ELR (cell line): ENCODE measurements at places on chromosomes 6 and 20.
A peak's percentile ranks its signal among the peaks of the same experiment; 100 is the strongest.

GRCh38 chr20:58472273-58473018 is 42.8 kb downstream of the APCDD1L start:
- no peak for DNase-seq

GRCh38 chr6:12911427-12911826 is 194.9 kb downstream of the PHACTR1 start:
- peak; percentile 63 for DNase-seq

GRCh38 chr6:73739096-73739495 is 43.1 kb downstream of the CD109 start:
- peak; percentile 77 for DNase-seq

- DNase-seq, result peak; percentile 83
These were observed 56.5 kb downstream of the QRSL1 start for GRCh38 chr6:106685833-106686232.

- DNase-seq, result no peak
These were observed 181.6 kb upstream of the AKAP12 start for GRCh38 chr6:151058021-151058733.

GRCh38 chr20:61764471-61765025 is 301.1 kb downstream of the TAF4 start:
- DNase-seq, result no peak

GRCh38 chr20:44241796-44242195 is 5.3 kb upstream of the GDAP1L1 start:
- DNase-seq, result no peak

DNA sequence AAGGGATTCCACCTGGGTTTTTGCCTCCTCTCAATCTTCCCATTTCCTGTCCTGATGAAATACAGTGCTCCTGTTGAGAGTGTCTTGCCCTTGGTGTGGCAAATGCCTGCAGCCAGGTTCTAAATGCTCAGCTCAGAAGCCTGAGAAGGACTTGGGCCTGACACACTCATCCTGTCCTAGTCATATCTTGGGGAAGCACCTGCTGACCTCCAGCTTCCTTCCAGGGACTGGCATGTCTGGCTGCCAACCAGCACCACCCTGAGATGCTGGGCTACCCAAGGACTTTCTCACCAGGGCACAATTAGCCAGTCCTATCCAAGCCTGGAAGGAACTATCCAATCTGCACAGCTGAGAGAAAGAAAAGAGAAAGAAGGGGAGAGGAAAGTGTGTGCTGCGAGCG is 43.4 kb downstream of the LRFN2 start:
- DNase-seq, result no peak

DNA sequence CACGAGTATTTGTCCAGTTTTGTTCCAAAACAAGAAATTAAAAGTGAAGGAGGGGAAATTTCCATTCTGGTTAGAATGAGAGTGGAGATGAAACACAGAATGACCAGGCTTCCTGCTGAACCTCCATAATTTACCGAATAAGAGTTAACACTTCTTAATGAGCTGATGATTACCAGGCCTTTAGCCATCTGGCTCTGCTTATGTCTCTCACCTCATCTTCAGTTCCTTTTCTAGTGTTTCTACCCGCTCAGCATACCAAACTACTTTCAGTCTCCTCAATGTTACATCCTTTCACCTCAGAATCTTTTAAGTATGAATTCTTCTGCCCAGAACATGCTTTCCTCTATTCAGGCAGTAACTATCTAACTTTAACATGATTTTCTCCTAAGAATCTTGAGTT is 209.0 kb upstream of the RSPO3 start:
- no peak for DNase-seq

- no peak for DNase-seq
These were observed 288.7 kb downstream of the KIF16B start for GRCh38 chr20:16284385-16285100.

DNA sequence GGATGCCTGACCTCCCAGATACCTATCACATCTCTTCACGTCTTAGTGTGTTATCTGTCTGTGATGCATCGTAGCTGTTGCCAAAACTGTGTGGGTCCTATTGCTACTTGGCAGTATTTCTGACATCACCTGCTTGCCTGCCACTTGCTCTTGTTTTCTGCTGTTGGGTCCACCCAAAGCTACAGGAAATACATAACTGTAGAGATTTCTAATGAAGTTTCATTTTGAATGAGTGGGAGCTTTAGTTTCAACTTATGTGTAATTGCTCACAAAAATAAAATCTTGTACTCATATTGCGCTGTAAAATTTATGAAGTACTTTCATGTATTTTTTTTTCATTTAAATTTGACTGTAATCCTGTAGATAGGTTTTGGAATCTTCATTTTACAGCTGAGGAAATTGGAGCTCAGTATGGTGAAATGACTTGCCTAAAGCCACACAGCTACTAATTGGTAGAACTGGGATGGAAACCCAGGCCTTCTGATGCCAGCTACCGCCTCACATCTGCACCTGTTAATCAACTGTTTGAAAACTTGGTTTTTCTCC is 113.6 kb upstream of the MAN1A1 start:
- DNase-seq, result no peak

GRCh38 chr20:3326779-3327521 is 80.5 kb downstream of the DNAAF9 start:
- no peak for DNase-seq

GRCh38 chr20:18831830-18832499 is 18.4 kb downstream of the SCP2D1 start:
- peak; percentile 51 for DNase-seq

DNA sequence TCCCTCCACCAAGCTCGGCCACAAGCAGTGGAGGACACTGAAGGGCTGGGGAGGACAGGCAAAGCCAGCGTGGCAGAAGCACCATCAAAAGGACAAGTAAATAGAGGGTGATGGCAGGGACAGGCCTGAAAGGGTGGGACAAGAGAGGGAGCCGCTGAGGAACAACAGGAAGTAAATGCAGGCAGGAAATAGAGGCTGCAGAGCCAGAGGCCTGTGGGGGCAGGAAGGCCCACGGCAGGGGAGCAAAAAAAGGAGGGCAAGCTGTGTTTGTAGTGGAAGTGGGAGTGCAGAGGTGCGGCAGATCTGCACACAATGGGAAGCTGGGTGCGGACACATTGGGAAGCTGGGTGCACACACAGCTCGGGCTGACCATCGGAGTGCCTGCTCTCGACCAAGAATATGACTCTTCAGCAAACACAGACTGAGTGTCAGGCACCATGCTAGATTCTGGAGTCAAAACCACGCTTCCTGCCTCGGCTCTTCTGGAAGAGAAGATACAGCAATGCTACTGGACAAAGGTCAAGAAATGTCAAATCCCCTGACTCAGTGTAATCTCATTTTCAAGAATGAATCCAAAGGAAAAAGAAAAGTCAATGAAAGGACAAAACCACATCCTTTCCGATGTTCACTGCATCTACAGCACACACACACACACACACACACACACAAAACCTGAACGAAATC is 40.4 kb upstream of the RAB22A start:
- DNase-seq, result peak; percentile 46

- DNase-seq, result no peak
These were observed 245.9 kb upstream of the HSF2 start for GRCh38 chr6:122153557-122153956.

GRCh38 chr20:57688864-57689263 is 21.0 kb downstream of the PMEPA1 start:
- DNase-seq, result no peak

GRCh38 chr6:144667532-144668503 is 382.7 kb downstream of the UTRN start:
- no peak for DNase-seq

DNA sequence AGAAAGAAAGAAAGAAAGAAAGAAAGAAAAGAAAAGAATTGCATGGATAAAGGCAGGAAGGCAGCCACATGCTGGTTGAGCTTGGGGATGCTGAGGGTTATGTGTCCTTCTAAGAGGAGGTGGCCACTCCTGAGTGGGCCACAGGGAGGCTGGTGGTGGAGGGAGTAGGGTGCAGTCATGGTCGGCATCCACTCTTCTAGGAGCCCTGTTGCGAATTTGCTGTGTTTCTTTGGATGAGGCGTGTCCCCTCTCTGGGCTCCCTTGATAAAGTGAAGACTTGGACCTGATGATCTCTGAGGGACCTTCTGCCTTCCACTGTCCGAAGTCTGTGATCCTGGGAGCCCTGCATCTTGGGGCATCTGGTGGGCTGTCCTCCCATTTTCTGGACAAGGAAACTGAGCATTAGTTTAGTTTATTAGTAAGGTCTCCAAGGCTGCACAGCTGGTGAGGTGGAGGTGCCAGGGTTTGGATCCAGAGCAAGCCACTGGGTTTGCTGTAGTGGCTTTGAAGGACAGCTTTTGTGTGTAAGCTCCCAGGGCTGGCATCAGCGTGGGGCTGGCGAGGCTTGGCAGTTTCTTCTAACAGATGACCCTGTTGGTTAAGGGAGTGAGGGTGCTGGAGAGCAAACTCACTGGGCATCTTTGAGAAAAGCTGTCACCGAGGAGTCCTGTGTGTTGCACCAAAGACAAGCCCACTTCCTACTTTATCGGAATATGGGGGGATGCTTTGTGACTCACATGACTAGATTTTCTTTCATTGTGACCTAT is 4.3 kb downstream of the DLGAP4 start:
- no peak for DNase-seq

- no peak for DNase-seq
These were observed 732 bp downstream of the CYP24A1 start for GRCh38 chr20:54172856-54173652.

- DNase-seq, result no peak
These were observed 6.1 kb downstream of the NINL start for GRCh38 chr20:25579081-25579770.

GRCh38 chr6:12776291-12776690 is 59.7 kb downstream of the PHACTR1 start:
- DNase-seq, result no peak

GRCh38 chr6:44309092-44309491 is 4.1 kb downstream of the AARS2 start:
- no peak for DNase-seq

- no peak for DNase-seq
These were observed 14.9 kb upstream of the TCFL5 start for GRCh38 chr20:62876501-62876901.

- no peak for DNase-seq
These were observed 13.3 kb upstream of the SGK1 start for GRCh38 chr6:134331256-134331655.

- peak; percentile 84 for DNase-seq
These were observed 23.6 kb upstream of the EDN1 start for GRCh38 chr6:12266571-12266970.

- DNase-seq, result peak; percentile 81
These were observed 82.4 kb upstream of the TAB2 start for GRCh38 chr6:149235130-149235561.

DNA sequence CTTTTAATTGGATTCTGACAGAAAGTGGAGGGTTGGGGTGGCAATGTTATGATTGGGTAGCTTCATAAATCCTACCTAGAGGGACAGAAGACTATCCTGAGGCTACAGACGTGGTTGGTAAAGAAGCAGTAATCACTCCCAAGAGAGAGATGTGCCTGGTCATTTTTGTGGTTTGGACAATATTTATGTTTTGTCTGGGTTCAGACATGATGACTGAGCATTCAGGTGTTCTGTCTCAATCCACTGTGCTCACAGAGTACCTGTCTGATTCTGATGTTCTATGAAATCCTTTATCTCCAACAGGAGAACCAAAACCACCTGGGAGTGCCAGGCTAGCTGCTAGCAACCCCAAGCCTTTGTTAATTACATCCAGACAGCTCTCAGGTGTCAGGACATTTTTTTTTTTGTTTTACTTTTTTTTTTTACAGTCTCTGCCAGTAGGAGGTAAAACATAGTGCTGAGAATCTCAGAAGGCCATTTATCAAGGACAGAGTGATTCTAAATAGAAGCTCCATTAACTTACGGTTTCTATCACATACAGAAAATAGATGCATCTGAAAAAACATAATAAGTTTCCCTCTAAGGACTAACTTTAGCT is 1.6 kb upstream of the HLA-DQA1 start:
- DNase-seq, result no peak

- peak; percentile 90 for DNase-seq
These were observed 33.7 kb downstream of the ADGRF5 start for GRCh38 chr6:46888031-46888430.

DNA sequence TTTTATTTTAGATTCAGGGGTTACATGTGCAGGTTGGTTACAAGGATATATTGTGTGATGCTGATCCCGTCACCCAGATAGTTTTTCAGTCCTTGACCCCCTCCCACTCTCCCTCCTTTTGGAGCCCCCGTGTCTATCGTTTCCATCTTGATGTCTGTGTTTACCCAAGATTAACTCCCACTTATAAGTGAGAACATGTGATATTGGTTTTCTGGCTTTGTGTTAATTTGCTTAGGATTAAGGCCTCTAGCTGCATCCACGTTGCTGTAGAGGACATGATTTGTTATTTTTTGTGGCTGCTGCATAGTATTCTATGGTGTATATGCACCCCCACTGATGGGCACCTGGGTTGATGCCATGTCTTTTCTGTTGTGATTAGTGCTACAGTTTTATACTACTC is 178.6 kb downstream of the PLCB1 start:
- DNase-seq, result no peak

DNA sequence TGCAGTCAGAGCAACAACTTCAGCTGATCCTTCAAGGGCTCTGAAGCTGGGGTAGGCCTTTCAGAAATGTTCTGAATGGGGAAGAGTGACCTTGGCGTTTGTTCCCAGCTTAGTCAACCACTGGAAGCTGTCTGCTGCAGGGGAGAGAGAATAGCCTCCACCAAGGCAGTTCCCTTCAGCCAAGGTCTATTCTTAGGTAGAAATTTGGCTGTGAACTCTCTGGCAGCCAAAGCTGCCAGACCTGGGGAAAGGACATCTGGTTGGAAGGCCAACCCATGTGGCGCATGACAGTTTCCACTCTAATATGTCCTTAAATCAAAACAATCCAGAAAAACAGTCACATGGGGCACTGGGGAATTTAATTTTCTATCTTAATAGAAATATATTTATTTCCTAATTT is 60.1 kb downstream of the FBXO5 start:
- no peak for DNase-seq

DNA sequence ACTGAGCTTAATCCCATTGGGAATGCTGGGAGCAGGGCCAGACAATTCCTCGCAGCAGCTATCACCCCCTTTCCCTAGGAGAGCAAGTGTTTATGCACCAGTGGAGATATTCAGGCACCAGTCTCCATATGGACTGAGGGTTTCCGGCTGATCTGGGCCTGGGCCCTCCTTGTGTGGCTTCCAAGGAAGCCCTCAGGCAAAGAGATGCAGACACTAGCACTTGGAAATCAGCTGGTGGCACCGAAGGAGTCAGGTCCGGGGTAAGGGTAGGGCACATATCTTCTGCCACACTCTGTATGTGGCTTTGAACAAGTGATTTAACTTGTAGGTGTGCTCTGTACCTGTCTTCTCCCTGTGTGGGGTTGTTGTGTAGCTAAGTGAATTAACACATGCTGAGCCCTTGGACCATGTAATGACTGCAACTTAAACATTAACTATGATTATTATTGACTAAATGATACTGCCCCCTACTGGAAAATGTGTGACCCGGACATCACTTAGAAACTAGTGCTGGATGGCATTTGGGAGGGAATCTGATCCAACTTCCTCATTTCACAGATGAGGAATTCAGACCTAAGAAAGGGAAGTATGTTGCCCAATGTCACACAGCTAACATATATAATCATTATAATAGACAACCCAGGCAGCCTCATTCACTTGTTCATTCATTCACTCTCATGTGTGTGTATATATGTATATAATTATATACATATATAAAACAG is 19.3 kb upstream of the WFDC2 start:
- DNase-seq, result peak; percentile 72

- no peak for DNase-seq
These were observed 41.5 kb upstream of the GFOD1 start for GRCh38 chr6:13528777-13529343.
